ENCODE measurements at places on chromosomes 12 and 14. TPM values are rescaled to one million over a fixed set of nuclear protein-coding genes. Genes with fewer than 3 reads are reported as not detected.
A peak's percentile ranks its signal among the peaks of the same experiment; 100 is the strongest.

GRCh38 chr14:60622917-60623257, 26.4 kb downstream of the SIX1 start:
- DNase-seq = no peak

GRCh38 chr12:109560867-109561710, 12.2 kb downstream of the MMAB start:
- no peak for DNase-seq

- no peak for DNase-seq
These were observed 75.0 kb downstream of the FOXN3 start for GRCh38 chr14:89342049-89342448.

DNA sequence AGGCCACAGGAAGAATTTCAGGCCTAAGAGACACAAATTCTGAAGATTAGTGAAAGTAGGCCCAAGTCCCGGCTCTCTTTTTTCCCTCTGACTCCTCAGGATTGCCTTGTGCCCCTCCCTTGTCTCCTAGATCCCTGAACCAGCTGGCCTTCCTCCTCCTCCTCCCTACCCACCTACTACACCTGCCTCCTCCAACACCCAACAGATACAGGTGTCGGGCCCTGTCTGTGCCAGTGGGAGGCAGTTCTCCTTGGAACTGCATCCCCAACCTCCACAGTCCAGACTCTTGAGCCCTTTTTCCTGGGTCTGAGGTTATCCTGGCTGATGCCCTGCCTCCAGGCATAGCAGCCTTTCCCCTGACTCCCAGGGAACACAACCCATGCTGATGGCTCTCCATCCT, 1.8 kb downstream of the PPP1R1A start:
- no peak for DNase-seq

- DNase-seq = no peak
These were observed 284.5 kb downstream of the CACNA1C start for GRCh38 chr12:2337031-2338010.

- DNase-seq = no peak
These were observed 33.3 kb downstream of the RCOR1 start for GRCh38 chr14:102625564-102626296.

GRCh38 chr14:22594156-22594716, 3.9 kb upstream of the ABHD4 start:
- no peak for DNase-seq

DNA sequence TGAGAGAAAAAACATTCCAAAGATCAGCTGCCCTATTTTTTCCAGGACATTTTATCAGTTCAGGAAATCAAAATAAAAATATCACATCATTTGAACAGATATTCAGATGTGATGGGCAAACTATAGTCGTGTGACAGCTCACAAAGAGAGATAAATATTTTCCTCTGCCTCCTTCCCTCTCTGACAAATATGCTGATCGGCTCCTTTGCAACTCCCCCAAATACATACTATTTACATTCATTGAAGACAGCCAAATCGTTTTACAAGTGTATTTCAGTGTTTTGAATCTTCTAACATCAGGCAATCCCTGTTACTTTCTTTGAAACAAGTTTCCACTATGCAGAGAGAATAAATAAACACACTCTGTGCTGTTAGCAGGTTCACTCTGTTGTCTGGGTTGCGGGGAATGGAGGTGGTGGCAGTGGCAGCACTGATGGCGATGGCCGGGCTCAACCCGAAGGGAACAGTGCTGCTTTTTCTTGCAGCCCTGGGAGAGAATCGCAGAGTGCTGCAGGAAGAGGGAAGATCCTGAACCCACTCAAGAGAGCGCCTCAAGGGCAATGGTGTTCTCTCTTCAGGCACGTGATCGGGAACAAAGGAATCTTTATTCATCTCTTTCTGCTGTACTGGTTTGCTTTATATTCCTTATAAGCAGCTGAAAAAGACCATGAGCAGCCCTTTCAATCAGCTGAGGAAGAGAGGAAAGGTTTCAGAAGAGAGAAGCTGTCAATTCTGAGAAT, 142.5 kb downstream of the PHLDA1 start:
- no peak for DNase-seq

GRCh38 chr12:69996241-69996640, 171.2 kb downstream of the MYRFL start:
- no peak for DNase-seq

DNA sequence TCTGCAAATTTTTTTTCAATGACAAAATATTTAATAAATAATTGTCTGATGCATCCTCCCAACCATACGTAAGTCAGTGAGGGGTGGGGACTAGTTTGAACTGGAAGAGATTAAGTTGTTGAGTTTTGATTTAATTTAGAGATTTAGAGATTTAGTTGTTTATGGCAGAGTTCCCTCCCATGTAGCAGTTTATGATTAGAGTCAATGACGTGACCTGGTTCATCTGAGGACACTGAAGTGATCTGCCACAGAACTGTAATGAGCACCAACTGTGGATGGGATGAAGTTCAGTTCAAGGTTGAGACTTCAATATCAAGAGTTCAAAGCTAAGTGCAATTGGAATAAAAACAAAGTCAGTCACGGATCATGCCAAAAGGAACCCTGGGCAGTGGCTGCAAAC, 609.3 kb downstream of the NOVA1 start:
- no peak for DNase-seq

GRCh38 chr12:119229837-119230236, 51.1 kb downstream of the HSPB8 start:
- peak; percentile 77 for DNase-seq

- DNase-seq = no peak
These were observed 2.4 kb upstream of the KRT7 start for GRCh38 chr12:52230364-52231281.

Gene LTBP2
- 9.9 TPM for polyA plus RNA-seq

Gene FRS2
- 14.9 TPM for polyA plus RNA-seq

Gene A2M
- not detected for polyA plus RNA-seq

Gene MTHFD1
- 164 TPM for polyA plus RNA-seq

Gene C1QL4
- 2.8 TPM for polyA plus RNA-seq

Gene E2F7
- 4.1 TPM for polyA plus RNA-seq

Gene CHMP4A
- 117 TPM for polyA plus RNA-seq

Gene CLEC1A
- polyA plus RNA-seq = not detected

Measured in A549 (cell line).